Activated CD8-positive, alpha-beta memory T cell treated with anti-CD3 and anti-CD28 coated beads for 4 hours (primary cell): ENCODE measurements at places on chromosomes 6 and 20.

DNA sequence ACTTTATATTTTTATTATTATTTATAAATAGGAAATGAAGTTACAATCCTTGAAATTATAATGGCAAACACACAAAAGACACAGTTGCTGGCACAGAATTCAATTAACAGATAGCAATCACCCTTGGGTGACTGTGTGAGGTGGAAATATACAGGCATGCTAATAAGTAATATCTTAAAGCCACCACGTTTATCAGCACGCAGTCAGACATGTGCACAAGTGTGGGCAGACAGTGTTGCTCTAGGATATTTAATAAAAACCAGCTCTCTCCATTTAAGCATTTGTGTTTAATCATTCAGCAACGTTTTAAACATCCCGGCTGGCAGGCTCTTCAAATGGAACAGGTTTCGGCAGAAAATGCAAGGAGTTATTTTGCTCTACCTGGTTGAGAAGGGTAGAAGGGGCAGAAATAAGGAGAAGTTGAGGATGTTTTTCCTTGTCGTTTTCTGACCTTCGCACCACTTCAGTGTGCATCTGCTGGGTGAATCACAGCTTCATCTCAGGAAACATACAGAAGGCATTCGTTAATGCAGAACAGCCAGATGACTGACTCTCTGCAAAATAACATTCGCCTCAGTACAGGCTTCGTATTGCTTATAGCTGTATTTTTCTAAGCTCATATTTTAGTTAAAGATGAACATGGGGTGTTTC is 585.1 kb downstream of the QKI start:
- no peak for DNase-seq

GRCh38 chr6:90268178-90268577 is 28.5 kb downstream of the BACH2 start:
- no peak for DNase-seq

GRCh38 chr6:19399406-19399805 is 437.8 kb upstream of the ID4 start:
- DNase-seq = no peak

- peak; percentile 14 for DNase-seq
These were observed 304.9 kb downstream of the CDH26 start for GRCh38 chr20:60262967-60263603.

- DNase-seq = no peak
These were observed 862.0 kb downstream of the PHF3 start for GRCh38 chr6:64497634-64498033.

GRCh38 chr20:45452238-45452637 is 17.3 kb upstream of the WFDC2 start:
- DNase-seq = no peak

- no peak for DNase-seq
These were observed 43.9 kb upstream of the CLIC5 start for GRCh38 chr6:46059608-46060007.

DNA sequence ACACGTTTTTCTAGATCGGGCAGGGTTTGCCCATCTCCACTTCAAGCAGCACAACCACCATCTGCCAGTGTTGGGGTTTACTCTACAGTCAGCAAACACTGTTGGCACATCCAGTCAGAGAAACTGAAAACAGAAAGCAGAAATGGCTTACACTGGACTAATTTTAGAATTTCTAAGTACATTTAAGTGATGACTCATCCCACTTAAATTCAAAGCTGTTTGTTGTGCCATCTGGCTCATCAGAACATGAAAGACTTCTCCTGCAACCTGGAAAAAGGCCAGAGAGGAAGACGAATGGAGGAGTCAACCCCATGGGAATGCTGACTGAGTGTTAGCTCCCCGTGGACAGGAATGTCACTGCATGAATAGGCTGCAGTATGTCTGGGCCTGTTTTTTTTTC is 21.8 kb downstream of the FAM209B start:
- DNase-seq = no peak

DNA sequence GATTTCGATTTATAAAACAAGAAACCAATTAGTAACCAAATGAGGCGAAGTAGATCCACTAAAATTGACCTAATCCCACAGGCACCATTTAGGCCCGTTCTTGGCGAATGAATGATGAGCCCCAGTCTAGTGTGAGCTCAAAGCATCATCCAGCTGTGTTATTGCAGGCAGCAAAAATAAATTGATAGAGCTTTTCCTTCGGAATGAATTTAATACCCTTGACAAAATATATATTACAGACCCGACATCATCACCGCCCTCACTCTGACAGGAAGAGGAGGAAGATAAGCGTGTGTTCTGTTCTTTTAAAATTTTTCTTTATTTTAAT is 7.8 kb downstream of the SIM1 start:
- DNase-seq = no peak

GRCh38 chr6:41197234-41197633 is 3.7 kb downstream of the TREML2 start:
- no peak for DNase-seq

GRCh38 chr6:120903836-120904235 is 430.4 kb downstream of the TBC1D32 start:
- no peak for DNase-seq

DNA sequence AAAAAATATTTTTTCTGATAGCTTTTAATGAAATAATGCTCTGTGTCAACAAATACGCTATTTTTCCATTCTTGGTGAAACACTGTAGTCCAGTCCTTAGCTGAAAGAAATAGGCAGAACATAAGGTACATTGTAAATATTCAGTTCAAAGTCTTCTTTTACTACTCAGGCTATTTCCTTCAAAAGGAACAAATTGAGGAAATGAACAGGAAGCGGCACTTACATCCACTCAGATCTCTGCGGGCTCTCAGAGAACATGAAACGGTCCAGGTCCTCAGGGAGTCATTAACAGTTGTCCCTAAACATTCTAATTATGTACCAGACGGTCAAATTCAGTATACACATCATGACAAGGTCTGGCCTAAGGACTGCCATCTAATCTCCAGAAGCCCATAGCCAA is 212.6 kb downstream of the KIF16B start:
- no peak for DNase-seq

GRCh38 chr6:2875359-2876191 is 27.5 kb downstream of the SERPINB9 start:
- DNase-seq = no peak

DNA sequence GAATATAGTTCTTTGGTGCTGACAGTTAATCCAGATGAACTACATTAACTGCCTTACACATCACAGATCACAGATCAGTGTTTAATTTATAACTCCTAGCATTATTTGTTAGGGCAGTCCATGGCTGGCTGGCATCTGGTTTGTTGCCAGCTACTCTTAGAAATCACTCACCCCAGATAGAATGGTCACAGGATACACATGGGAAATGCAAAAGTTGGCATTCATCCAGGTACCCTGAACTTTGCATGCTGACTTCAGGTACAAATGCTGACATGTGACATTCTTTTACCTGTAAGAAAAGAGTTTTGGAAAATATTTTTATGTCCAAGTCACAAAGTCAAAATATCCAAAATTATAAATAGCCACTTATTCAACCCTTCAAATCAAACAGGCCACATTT is 20.2 kb downstream of the FBXL4 start:
- DNase-seq = no peak

DNA sequence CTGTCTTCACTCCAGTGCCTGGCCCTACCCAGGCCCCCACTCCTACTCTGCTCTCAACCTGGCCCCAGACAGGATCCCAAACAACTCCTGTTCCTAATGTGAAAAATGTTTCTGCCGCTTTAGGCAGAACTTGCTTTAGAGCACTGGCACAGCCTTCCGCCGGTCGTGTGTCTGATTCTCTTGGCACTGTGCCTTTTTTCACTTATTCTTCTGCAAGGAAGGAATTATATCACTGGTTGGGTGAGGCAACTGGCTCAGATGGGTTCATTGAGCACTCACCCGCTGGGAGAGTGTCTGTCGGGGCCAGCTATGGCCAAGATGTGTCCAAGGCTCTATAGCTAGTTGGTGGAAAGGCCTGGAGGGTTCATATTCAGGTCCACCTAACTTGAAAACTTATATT is 33.6 kb upstream of the HLA-A start:
- no peak for DNase-seq

DNA sequence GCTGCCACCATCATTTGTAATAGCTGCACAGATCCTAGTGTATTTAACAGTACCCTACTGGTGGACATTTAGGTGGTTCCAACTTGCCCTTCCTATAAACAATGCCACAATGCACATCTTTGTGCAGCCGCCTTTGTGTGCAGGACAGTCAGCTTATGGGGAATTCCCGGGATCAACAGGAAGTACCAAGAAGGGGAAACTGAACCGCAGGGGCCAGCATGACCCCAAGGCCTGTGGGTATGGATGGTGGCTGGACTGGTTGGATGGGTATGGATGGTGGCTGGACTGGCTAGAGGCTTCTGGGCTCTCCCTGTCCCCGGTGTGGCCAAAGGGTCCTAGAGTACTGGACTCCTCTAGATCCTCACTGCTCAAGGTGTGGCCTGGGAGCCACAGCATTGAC is 46.7 kb downstream of the CEBPB start:
- no peak for DNase-seq

DNA sequence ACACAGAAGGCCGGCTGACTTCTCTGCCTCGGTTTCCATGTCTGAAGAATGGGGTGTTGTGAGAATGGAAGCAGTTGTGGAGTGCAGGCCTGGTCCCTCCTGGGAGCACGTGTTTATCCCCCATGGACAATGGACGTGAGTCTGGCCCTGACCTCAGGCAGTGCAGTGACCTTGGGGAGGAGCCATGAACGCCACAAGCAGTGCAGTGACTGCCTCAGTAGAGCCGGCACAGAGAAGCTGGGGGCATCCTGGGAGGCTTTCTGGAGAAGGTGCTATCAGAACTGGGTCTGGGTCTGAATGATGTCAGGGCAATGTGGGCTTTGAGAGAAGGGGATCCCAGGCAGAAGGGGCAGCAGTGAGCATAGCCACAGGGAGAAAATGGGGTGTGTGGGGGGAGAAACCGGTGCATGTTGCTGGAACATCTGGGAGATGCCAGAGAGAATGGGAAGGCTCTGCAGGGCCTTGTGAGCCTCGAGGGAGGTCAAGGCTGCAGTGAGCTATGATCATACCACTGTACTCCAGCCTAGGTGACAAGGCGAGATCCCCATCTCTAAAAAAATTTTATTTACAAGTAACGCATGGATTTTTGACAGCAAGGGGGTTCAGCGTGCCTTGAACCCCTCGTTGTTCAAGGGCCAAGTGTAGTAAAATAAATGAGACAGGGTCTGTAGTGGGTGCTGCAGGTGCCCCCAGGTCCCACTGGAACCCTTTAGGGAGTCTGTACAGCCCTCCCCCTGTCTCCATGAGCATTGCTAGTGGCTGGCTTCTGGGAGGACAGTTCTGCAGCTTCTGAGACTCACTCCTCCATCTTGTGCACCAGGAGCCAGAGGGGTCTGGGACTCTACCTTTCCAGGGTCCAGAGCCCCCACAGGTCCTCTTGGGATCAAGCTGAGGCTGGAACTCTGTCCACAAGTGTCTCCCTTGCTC is 27.0 kb upstream of the ZBP1 start:
- no peak for DNase-seq

DNA sequence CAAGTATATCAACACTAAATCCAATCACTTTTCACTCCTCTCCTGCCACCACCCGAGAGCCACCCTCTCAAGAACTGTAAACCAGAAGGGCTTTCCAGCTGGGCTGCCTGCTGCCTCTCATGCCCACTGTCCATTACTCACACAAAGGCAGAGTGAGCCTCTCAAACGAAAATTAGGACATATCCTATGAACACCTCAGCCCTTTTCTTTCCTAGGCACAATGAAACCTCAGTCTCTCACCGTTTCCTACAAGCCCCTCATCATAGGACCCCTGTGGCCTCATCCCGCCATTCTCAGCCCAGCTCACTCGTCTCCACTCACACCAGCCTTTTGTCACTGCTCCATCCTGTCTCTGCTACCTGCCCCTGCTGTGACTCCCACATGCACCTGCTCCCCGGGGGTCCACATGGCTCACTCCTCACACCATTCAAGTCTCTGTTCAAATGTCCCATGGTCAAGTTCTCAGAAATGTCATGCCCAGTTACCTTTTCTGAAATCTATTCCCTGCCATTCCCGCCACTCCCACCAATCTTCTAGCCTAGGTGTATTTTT is 7.4 kb downstream of the HLA-F start:
- DNase-seq = no peak

DNA sequence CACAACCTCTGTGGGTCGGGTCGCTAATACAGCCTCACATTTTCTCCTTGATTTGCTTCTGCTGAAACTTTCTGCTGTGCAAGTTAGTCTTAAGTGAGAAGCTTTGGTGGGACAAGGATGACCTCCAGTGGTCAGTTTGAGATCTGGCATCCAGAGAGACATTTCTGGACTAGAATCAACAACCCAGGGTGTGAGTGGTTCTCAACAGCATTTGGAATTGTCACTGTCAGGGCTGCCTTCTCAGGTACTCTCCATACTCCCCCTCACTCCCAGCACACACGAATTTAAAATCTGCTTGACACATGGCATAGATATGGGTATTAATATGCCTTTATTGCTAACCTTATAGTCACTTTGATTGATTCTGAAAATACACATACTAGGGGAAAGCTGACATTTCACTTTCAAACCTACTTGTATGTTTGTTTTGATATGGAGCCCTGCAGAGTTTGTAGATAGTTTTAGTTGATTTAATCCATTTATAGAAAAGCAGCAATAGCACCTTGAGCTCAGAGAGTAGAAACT is 13.2 kb downstream of the OTOR start:
- peak; percentile 3 for DNase-seq

DNA sequence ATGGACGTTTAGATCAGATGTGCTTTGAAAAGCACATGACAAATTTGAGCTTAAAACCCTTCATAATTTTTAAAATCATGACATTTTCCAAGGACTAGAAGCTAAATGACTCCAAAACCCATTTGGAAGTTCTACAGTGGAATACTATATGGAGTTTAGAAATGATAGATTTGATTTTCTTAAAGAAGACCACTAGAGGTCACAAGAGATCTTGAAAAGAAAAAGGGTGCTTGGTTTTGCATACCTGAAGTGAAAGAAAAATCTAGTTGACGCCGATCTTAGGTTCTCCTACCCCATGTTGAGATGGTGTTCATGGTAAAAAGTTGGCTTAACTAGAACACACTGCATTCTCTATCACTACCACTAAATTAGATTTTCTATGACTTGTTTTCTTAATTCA is 31.5 kb downstream of the CFAP61 start:
- no peak for DNase-seq

GRCh38 chr20:40652441-40652987 is 36.5 kb downstream of the MAFB start:
- DNase-seq = no peak

DNA sequence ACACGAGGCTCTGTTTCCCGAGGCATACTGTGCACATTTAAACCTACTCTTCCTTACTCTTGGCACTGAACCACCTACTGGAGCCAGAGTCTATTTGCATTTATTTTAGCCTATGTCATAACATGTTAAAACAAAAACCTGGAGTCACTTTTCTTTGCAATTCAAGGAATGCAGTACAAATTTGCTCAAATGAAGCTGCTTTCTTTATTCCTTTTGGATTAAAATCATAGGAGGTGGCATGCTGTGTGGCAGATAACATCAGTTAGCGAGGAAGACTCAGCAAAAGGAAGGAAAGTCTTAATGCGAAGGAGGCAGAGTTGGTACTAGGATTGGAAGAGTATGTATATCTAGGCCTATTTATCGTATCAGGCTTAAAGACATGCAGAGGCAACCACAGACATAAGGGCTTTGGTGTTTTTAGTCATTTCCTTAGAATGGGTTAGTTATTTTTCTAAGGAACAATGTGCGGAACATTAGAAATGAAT is 92.9 kb downstream of the SAMD3 start:
- DNase-seq = no peak
